ENCODE measurements at places on chromosomes 7 and 10. TPM values are rescaled to one million over a fixed set of nuclear protein-coding genes. Genes with fewer than 3 reads are reported as not detected.

DNA sequence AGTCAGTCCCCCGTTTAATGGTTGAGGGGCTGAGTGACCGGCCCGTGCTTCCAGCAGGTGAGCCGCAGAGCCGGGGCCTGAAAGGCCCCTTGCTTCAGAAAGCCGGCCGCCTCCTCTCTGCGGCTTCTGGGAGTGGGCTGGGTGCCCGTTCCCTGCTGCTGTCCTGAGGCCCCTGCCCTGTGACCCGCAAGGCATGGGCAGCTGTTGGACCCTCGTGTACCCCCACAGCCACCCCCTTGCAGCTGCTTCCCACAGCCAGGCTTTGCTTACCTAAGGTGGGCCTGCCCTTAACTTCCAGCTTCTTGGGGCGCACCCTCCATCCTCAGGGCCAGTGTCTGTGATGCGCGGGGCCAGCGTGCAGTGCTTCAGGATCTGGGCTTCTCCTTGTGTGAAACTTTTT, 26.6 kb downstream of the PFKFB3 start:
- DNase-seq = no peak

- DNase-seq = no peak
These were observed 299.6 kb upstream of the NFE2L3 start for GRCh38 chr7:25852211-25852938.

DNA sequence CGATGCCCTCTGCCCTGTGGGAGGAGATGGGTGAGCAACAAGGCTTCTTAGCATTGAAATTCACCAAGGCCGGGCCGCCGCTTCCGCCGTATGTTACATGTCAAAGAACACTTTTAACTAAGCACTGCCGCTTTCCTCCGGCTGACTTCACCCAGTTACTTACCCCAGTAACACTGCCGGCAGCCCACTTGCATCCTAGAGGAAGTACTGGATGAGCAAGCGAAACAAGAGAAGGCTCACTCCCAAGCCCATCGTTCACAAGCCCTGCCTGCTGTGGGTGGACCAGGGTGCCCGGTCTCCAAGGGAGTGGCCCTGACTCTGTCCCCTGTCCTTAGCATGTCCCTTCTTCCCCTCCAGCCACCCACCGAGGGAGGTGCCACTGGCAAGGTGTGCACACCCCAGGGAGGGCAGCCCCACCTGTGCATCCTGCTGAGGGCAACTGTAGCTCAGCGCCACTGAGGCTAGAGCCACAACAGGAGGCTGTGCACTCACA, 73.1 kb upstream of the EBF3 start:
- no peak for DNase-seq

GRCh38 chr10:7787150-7787856, 490 bp downstream of the KIN start:
- DNase-seq = no peak

DNA sequence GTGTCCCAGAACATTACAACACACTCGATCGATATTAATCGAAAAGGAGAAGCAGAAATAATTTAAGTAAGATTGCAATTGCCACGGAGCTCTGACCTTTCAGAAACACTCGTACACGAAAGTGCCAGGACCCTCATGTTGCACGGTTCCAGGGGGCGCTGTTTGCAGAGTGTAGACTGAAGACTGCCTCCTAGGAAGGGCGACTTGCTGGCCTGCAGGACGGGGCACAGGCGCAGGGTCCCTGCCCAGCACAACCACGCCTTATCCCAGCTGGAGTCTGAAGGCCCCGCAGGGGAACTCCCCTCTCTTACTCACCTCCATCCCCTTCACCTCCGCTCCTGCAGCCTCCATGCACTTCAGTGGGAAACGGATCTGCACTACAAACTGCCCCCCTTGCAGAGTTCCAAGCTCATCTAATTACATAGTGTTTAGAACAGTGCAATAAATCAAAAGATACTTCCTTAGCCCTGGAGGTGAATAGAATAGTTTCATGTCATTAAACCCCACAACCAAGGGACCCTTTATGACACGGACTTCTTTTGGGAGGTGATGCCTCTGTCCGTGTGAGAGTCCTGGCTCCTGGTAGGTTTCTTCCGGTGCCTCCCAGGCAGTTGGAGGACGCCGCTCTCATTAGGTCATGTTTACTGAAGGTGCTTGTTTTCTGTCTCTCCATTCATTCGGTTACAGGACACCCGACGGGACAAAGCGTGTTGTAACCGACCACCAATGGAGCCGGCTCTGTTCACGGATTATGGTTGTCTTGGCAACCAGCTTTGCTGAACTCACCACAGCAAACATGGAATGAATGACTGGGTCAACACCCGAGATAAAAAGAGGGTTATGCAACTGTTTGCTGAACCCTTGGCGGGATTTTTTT, 262.2 kb downstream of the BAMBI start:
- DNase-seq = no peak

- DNase-seq = no peak
These were observed 104.0 kb downstream of the PARP12 start for GRCh38 chr7:139958599-139959284.

GRCh38 chr7:99731638-99732374, 3.2 kb downstream of the CYP3A7 start:
- DNase-seq = no peak

DNA sequence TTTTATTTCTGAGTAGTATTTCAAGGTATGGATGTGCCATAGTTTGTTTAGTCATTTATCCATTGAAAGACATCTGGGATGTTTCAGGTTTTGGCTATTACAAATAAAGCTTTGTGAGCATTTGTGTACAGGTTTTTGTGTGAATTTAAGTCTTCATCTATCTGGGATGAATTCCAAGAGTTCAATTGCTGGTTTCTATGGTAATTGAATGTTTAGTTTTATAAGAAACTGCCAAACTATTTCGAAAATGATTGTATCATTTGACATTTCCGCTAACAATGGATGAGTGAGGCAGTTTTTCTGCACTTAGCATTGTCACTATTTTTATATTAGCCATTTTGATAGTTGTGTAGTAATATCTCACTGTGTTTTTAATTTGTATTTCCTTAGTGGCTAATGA, 99.4 kb downstream of the WDFY4 start:
- no peak for DNase-seq

- DNase-seq = no peak
These were observed 13.2 kb upstream of the FRMPD2 start for GRCh38 chr10:48287417-48288391.

GRCh38 chr7:116809636-116810266, 52.6 kb upstream of the CAPZA2 start:
- DNase-seq = peak; percentile 77

DNA sequence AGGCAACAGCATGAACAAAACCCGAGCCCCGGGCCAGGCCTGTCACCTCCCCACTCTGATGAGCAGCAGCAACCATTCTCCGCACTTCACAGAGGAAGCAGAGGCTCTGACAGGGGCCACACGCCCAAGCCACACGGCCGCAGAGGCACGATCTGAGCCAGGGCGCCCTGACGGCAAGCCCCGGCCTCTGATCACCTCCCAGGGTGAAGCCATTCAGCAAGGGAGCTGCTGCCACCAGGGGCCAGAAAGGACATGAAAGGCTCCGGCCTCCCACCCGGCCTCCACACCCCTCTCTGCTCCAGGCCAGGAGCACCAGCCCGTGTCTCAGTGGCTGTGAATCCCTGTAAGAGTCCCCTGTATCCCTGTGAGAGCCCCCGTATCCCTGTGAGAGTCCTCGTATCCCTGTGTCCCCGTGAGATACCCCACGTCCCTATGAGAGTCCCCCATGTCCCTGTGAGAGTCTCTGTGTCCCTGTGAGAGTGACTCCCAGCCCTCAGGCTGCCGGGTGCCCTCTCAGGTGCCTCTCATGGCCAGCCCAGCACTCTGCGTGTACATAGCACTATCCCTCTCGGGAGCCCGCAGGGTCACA, 187.8 kb downstream of the MAD1L1 start:
- no peak for DNase-seq

- no peak for DNase-seq
These were observed 97.3 kb downstream of the MYO3A start for GRCh38 chr10:26031300-26031699.

- no peak for DNase-seq
These were observed 10.3 kb downstream of the SP8 start for GRCh38 chr7:20776214-20776911.

DNA sequence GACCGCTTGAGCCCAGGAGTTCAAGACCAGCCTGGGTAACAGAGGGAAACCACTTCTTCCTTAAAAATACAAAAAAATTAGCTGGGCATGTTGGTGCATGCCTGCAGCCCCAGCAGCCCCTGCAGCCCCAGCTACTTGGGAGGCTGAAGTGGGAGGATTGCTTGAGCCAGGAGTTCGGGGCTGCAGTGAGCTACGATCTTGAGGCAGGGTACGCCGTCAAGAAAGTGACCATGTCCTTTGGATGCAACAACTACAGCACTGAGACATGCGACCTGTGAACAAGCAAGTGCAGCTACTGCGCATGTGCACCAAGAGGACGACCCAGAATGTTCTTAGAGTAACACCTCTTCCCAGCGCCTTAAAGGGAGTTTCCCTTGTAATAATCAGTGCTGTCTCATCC, 66.6 kb upstream of the ZNF479 start:
- DNase-seq = no peak

DNA sequence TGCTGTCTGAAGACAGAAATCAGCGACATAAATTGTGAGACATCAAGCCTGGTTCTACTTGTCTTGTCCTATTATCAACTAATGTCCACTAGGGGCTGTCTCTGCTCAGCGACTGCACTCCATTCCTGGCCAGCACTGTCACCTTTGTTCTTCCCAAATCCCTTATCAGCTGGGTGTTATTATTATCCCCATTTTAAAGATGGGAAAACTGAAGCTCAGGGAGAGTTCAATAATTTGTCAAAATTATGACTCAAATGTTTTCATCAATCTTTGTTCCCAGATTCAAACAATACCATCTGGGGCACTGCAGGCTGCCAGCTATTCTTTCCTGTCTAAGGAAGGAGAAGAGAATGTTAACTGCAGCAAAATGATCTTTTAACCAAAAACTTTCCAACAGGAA, 431.6 kb upstream of the NFE2L3 start:
- no peak for DNase-seq

GRCh38 chr10:71131508-71132088, 80.8 kb upstream of the UNC5B start:
- DNase-seq = no peak

DNA sequence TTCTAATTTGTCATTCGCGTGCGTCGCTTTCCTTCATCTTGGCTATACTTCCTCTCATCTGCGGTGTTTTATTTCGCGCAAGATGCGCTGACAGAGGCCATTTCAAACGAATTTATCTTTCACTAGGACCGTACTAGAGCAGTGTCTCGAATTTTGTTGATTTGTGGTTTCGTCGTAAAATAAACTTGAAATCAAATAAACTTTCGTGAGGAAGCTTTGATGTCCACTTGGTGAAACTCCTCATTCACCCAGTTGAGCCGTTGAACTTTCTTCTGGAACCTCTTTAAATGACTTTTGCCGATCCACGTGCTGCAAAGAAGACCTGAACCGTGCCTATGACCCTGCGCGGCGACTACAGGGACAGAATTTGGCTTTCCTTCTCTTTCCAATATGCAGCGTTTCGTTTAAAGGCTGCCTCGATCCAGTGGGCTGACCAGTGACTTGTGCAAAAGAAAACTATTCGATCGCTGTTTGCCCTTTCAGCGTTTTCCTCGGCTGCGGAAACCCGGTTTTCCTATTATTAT, 163.9 kb upstream of the PPP1R3A start:
- no peak for DNase-seq

GRCh38 chr7:77627309-77627676, 69.0 kb upstream of the RSBN1L start:
- no peak for DNase-seq

DNA sequence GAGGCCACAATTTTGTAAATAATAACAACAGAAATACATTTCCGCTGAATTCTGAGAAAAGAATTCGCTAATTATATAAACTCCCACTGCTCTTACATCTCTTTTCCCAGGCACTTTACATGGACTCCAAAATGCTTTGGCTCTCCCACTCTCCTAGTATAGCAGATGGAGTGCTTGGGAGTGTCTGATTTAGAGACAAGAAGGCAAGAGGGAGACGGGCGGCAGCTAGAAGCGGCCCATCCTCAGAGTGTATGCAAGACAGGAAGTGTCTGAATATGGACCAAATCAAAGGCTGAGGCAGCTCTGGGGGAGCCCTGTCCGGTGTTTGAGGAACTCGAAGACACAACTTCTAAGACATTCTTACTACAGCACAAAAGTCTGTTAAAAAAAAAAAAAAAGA, 212.1 kb downstream of the GFRA1 start:
- DNase-seq = no peak

- DNase-seq = no peak
These were observed 239.9 kb downstream of the CAMK1D start for GRCh38 chr10:12589291-12589690.

GRCh38 chr10:79407423-79407796, 38.0 kb downstream of the ZCCHC24 start:
- no peak for DNase-seq

GRCh38 chr10:89414146-89414878, at the start of gene IFIT5:
IFIT5 (plus strand) TSS chr10:89414568; CDS start chr10:89414799, 231 bp downstream.
- peak; percentile 66 for DNase-seq

DNA sequence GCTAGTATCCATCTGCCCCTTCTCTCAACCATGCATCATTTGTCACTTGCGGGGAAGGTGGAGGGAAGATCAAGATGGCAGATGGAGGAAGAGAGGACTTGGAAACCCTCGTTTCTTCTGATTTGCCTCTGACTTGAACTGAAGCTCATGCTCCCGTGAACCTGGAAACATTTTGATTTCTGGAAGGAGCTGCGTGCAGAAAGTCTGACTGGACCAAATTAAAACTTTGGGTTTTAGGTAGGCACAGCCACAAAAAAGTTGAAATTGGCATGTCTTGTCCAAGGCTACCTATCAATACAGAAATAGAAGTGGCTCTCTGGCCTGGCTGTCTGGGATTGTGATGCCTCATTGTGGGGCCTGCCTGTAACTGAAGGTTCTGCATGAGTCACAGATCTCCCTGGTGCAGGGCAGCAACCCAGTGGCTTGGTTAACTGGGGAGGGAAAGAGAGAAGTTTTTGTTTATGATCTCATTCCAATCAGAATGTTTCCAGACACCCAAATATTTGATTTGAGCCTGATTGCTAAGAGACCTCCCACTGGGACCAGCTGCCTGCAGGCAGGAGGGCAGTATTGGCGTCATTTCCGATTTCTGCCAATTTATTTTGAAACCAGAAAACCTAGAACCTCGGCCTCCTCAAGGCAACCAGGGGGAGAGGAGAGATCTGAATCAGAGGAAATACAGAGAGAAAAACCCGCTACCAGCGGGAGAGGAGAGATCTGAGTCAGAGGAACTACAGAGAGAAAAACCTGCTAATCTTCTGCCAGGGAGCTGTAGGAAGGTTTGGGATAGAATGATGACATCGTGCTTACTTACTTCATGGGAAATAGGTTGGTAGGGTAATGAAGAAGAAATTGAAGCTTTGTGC, 363.6 kb downstream of the ANKRD30A start:
- peak; percentile 12 for DNase-seq

- DNase-seq = no peak
These were observed 108.1 kb downstream of the CFTR start for GRCh38 chr7:117587931-117588330.

VAX1 gene
- 4.6 TPM for total RNA-seq

TSPAN12 gene
- 1.4 TPM for total RNA-seq

LEP gene
- total RNA-seq = not detected

PRF1 gene
- total RNA-seq = not detected

TDRD1 gene
- not detected for total RNA-seq

PTEN gene
- total RNA-seq = 88.9 TPM

ANKRD2 gene
- total RNA-seq = 0.98 TPM

GIMAP7 gene
- 0.33 TPM for total RNA-seq

C10orf67 gene
- not detected for total RNA-seq

KNDC1 gene
- 2.6 TPM for total RNA-seq

RADIL gene
- total RNA-seq = 1.3 TPM

SPDYE2B gene
- total RNA-seq = not detected

ZNF138 gene
- total RNA-seq = 7.6 TPM
